ENCODE measurements at places on chromosomes 1 and 21.

DNA sequence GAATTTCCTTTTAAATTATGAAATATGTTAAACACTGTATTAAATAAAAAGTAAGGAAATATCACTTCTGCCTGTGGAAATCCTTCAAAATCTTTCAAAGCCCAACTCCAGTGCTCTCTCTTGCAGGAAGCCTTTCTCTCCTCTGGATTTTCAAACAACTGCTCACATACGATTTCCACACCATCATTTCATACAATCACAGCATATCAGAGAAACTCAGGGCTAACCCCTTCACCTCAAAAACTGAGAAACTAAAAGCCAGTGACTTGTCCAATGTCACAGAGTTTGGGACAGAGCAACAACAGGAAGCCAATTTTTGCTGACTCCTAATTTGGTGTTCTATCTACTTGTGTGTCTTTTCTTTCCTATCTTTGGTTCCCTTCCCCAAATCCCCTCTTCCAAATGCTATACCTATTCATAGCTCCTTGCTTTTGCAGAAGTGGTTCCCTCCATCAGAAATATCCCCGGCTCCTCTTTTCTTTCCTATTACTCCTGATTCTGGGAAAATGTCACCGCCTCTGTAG lies 12.4 kb upstream of the TAL1 start:
- DNase-seq, result no peak

- DNase-seq, result no peak
These were observed 206.4 kb upstream of the PTGFR start for GRCh38 chr1:78284354-78284753.

GRCh38 chr1:201720522-201720844 lies 108.5 kb upstream of the IPO9 start:
- no peak for DNase-seq

DNA sequence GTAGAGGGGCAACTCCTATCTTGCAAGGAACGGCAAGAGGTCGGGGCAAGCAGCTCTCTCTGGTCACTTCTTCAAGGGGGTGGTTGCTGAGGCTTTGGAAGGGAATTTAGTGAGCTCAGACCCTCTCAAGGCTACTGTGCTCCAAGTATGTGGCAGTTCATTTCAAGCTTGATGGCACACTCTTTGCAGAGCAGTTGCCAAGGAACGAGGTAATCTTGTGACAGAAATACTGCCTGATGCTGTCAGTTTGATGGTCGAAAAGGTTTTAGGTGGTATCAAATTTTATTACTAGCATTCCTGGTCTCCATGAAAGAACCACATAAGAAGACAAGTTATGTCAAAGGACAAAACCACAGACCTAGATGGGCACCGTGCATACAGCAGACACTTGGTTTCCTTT lies 13.1 kb downstream of the CFAP298 start:
- no peak for DNase-seq

GRCh38 chr1:64042331-64043100 lies 160.9 kb upstream of the UBE2U start:
- DNase-seq, result peak; percentile 29
